ENCODE measurements at places on chromosomes 12 and 14.

DNA sequence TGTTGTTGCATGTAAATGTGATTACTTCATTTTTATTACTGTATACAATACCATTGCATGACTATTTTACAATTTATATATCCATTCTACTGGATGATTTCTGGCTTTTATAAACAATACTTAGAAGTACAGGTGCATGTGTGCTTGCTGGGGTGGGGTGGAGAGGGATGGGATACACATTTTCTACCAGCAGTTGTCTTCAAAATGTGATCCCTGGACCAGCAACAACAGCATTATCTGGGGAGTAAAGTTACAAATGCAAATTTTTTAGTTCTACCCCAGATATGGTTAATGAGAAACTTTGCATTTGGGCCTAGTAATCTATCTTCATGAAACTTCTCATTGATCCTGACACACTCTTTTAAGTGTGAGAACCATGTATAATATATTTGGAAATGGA lies 905.4 kb upstream of the ATXN7L3B start:
- H3K4me3 ChIP-seq = no peak overlapping the region
- H3K4me1 ChIP-seq = no peaks in the 10 kb centered on the region
- no peak overlapping the region for H3K27ac ChIP-seq
- DNase-seq = no peak

DNA sequence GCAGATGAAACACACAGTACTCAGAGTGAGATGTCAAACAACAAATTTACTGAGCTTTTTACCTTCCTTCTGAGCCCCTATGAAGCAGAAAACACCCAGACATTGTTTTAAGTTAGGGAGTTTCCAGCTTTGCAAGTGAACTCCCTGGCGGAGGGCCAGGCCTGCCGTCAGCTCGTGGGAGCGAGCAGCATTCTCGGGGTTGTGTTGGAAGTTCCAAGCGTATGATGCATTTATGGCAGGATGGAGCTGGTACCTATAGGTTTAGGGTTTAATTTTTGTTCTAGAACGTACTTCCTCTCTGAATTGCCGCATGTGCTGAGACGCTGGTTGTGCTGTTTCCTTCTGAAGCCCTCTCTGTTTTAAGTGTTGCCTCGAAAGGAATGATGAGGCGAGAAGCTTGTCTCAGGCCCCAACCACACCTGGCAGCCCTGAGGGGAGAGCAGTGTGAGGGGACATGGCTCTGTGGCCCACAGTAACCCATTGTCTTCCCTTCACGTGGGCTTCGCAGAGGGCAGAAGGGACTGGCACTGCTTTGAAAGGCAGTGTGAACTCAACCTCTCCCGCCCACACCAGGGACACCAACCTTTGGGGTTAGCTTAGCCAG lies 76.6 kb downstream of the SSPN start:
- no peaks in the 10 kb centered on the region for H3K4me1 ChIP-seq
- no peak for DNase-seq
- no peak overlapping the region for H3K27ac ChIP-seq
- H3K27me3 ChIP-seq = no peaks in the 10 kb centered on the region

DNA sequence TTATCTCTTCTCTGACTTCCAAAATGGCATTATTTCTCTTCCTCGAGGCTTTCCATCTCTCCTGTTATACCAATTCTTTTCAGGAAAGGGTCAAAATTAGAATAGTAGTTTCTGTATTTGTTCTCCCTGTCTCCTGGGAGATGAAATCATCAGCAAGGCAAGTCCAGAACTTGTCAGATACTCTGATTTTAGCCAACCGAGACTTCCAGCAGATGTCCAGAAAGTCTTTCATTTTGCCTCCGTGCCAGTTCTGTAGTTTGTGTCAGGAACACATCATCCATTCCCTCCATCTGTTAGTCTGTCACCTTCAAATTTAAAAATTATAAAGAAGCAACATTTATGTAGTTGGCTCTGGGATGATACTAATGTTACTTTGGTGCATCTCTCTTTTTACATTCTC lies 275.7 kb downstream of the CCDC59 start:
- no peak overlapping the region for H3K27ac ChIP-seq
- H3K4me1 ChIP-seq = no peaks in the 10 kb centered on the region
- H3K36me3 ChIP-seq = no peaks in the 10 kb centered on the region
- no peaks in the 10 kb centered on the region for H3K27me3 ChIP-seq
- no peak for DNase-seq

DNA sequence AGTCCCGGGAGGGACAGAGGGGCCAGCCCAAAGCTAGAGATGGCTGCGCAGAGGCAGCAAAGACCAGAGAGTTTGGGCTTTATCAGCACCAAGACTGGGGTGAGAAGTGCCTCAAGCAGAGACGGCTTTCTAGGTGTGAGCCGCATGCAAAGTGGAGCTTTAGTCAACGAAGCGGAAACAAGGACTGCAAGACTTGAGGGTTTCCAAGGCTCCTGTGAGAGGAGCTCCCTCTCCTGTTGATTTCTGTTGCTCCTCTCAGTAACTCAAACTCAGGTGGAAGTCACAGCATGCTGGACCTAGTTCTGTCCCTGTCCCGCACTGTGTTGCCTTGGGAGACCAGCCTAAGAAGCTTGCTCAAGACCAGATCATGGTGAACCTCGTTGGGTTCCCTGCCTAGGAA lies 327.8 kb downstream of the MED13L start:
- no peak overlapping the region for H3K27ac ChIP-seq
- no peaks in the 10 kb centered on the region for H3K36me3 ChIP-seq
- DNase-seq = no peak
- no peaks in the 10 kb centered on the region for H3K27me3 ChIP-seq
- H3K4me3 ChIP-seq = no peak overlapping the region
- no peaks in the 10 kb centered on the region for H3K4me1 ChIP-seq

DNA sequence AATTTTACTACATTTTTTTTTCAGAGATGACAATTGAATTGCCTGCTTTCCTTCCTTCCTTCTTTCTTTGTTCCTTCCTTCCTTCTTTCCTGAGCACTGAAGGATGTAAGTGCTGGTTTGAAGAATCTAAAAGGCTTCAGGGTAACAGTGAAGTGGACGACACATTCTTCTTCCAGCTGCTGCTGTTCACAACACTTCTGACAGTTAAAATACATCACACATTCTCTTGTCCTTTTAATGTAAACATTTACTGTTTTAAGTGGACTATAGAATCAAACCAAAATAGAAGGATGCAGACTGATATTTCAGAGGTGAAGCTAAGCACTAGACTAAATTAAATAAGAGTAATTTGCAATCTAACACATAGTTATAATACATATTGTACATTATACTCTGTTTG lies 151.5 kb downstream of the MSRB3 start:
- H3K27me3 ChIP-seq = no peaks in the 10 kb centered on the region
- H3K27ac ChIP-seq = no peak overlapping the region
- H3K36me3 ChIP-seq = no peaks in the 10 kb centered on the region
- no peak overlapping the region for H3K4me3 ChIP-seq
- DNase-seq = no peak
- H3K4me1 ChIP-seq = no peaks in the 10 kb centered on the region

Measured in DND-41 (cell line).